M059J (cell line): ENCODE measurements at places on chromosomes 13 and 19. TPM values are rescaled to one million over a fixed set of nuclear protein-coding genes. Genes with fewer than 3 reads are reported as not detected.

Gene KLK11
- total RNA-seq, result not detected in 2 replicates

Gene CYSLTR2
- total RNA-seq, result 0.12 and 0.37 TPM in 2 replicates

Gene NFKBIB
- 16.5 and 27.5 TPM in 2 replicates for total RNA-seq

Gene CYP4F8
- total RNA-seq, result not detected in 2 replicates

Gene PROZ
- total RNA-seq, result not detected in 2 replicates

Gene LRG1
- total RNA-seq, result 0.64 TPM in 1 of 2 replicates, not detected in the other

Gene CYP2F1
- total RNA-seq, result not detected in 2 replicates

Gene OPA3
- 8.7 and 20.2 TPM in 2 replicates for total RNA-seq

Gene GNG7
- 0.12 TPM in 1 of 2 replicates, not detected in the other for total RNA-seq

Gene LCP1
- 21.3 and 29.6 TPM in 2 replicates for total RNA-seq

Gene EFNB2
- 16.9 and 32.2 TPM in 2 replicates for total RNA-seq

Gene ANGPTL4
- 0.27 and 0.91 TPM in 2 replicates for total RNA-seq

Gene MBD3L4
- not detected in 2 replicates for total RNA-seq

Gene EXOC3L2
- total RNA-seq, result not detected in 2 replicates

Gene NRTN
- 0.67 TPM in 1 of 2 replicates, not detected in the other for total RNA-seq
